ENCODE measurements at places on chromosomes 13 and 19. TPM values are rescaled to one million over a fixed set of nuclear protein-coding genes. Genes with fewer than 3 reads are reported as not detected.

The ZNF582 gene
- total RNA-seq, result 2.3 TPM

The FRY gene
- total RNA-seq, result 27.3 TPM

The RDH8 gene
- total RNA-seq, result not detected

The CYP2A6 gene
- total RNA-seq, result not detected

The SRRM5 gene
- under 0.01 TPM for total RNA-seq

The F2RL3 gene
- total RNA-seq, result 3.1 TPM

The CD22 gene
- not detected for total RNA-seq

The NCAN gene
- total RNA-seq, result not detected

The RGL3 gene
- 0.27 TPM for total RNA-seq

The ANKRD24 gene
- total RNA-seq, result 0.38 TPM

The ZNF708 gene
- total RNA-seq, result 6.0 TPM

The ZNF586 gene
- 10.3 TPM for total RNA-seq

The ZNF491 gene
- 2.4 TPM for total RNA-seq

The RNF225 gene
- 0.09 TPM for total RNA-seq

The SSC5D gene
- 2.1 TPM for total RNA-seq

The ZNF468 gene
- 24.3 TPM for total RNA-seq

The UGGT2 gene
- 43.7 TPM for total RNA-seq

The DHDH gene
- 0.18 TPM for total RNA-seq

The PRR22 gene
- total RNA-seq, result 0.19 TPM

The KISS1R gene
- not detected for total RNA-seq

The DENND1C gene
- total RNA-seq, result not detected

The FCHO1 gene
- 0.38 TPM for total RNA-seq

The DZIP1 gene
- total RNA-seq, result 15.2 TPM

The C1QTNF9 gene
- not detected for total RNA-seq

The IZUMO2 gene
- total RNA-seq, result not detected

The SIGLEC9 gene
- total RNA-seq, result not detected
